GM13976 (cell line): ENCODE measurements at places on chromosomes 1 and 21.
A peak's percentile ranks its signal among the peaks of the same experiment; 100 is the strongest.

DNA sequence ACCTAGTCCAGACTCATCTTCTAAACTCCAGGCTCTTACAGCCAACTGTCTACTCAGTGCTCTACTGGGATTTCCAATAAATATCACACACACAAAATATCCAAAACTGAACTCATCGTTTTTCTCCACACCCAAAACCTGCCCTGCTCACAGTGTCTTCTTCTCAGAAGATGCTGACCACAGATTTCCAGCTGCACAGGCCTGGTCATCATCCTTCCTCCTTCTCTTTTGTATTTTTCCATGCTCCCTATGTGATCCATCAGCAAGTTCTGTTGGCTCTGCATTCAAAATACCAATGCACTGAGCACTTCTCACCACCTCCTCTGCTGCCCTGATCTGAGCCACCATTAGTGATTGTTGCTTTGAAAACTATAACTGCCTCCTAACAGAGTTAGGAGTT lies 159.5 kb upstream of the KAZN start:
- no peak for DNase-seq

DNA sequence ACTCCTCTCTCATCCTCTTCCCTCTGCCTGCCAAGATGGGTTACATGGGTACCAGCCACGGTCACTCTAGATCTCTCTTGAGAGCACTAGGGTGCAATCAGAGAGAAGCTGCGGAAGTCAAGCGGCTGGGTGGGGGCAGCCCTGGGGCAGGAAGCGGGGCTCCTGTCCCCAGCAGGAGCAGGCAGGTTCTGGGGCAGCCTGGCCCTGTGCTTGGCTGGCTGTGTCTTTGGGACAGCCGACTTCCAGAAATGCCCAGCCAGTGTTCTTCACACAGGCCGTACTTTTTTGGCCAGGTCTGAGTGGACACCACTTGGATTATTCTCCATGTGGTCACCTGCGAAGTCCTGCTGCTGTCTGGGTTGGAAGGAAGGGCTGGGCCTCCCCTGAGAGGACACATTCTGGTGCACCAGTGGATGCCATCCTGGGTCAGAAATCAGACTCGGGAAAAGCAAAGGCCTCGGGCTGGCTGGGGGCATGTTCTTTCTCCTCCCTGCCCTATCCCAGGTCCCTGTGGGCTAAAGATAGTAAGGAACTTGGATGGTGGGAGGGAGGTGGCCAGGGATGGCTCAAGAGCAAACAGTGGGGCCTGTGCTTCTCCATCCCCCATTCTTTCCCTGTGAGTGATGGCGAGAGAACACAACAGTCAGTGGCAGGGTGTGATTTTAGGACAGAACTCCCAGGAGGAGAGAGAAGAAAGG lies 93.7 kb downstream of the ITPKB start:
- DNase-seq: no peak

DNA sequence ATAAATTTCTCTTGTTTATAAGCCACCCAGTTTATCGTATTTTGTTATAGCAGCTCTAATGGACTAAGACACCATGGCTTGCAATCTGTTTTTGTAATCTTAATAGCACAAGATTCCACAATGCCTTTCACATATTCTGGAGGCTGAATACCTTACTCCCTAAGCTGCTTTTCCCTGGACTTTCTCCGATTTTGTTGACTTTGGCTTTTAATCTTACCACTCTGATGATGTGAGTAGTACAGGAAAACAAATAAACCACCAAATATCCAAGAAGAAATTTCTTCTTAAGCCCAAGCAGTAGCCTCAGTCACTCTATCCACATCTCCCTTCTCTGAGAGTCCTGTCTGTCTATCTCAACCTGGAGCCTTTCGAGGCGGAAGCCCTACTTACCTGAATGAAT lies 838.6 kb downstream of the LTN1 start:
- no peak for DNase-seq

- peak; percentile 46 for DNase-seq
These were observed 19.3 kb downstream of the AHCYL1 start for GRCh38 chr1:110003747-110004428.

GRCh38 chr1:150173141-150173585 lies 23.4 kb downstream of the PLEKHO1 start:
- no peak for DNase-seq

- no peak for DNase-seq
These were observed 5.7 kb downstream of the GRHL3 start for GRCh38 chr1:24324903-24325302.

DNA sequence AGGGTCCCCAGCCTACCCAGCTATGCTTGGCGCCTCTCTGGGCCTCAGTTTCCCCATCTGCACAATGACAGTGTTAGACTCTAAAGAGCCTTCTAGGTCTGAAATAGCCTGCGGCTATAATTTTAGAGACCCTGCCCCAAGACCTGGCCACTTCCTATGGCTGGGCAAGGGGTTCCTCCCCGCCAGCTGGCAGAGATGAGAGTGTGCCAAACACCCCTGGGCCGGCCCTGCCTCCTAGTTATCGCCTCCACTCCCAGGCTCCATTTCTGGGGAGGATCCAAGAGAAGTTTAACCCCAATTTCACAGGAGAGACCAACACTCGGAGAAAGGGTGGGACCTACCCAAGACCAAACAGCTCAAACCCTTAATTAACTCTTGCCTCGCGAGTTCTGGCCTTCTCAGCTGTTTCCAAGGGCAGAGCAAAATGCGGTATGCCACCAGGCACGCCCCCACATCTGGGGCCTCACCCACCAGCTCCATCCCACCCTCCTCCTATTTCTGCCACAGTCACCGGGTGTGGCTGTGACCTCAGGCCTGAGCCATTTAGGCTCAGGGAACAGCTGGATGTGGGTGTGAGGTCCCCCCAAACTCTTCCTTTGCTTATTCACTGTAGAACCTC lies 35.7 kb downstream of the TTC39A start:
- no peak for DNase-seq

- no peak for DNase-seq
These were observed 69.3 kb downstream of the PLXNA2 start for GRCh38 chr1:208174731-208175507.

GRCh38 chr21:38984568-38984967 lies 178.8 kb downstream of the ETS2 start:
- DNase-seq: no peak

DNA sequence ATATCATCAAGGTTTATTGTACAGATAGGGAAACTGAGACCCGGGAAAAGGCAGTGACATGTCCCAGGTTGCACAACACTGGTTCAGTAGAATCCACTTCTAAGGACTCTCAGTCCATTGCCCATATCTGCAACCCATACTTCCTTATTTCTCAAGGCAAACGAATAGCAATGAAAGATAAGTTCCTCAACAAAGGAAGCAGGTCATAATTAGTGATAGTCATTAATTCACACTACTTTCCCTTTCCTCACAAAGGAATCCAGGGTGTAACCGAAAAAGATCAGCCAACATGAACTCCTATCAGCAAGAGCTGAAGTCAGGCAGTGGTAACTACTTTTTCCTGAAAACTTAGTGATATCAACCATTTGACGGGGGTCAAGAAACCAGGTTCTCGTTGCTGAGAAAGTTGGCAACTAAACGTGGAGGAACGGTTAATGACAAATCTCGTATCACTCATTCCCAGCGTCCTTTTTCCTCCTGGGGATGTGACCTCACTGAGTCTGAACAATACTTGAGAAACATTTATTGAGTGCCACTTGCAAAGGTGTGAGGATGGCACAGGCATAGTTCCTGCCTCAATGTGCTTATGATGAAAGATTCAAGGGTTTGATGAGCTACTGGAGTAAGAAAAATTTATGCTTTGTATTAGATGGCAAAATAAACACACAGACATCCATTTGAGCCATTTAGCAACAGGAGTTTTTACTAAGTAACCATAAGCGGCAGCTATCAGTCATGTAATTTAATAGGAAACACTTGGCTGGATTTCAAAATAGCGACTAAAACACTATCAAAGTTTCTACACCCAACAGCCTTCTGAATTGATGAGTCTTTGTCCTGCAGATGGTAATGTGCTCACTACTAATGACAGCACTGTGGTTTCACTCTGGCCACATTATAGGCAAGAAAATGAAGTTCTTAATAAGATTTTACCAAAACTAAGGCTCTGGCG lies 82.3 kb downstream of the PLPP3 start:
- no peak for DNase-seq

GRCh38 chr1:219794085-219794743 lies 134.1 kb downstream of the SLC30A10 start:
- no peak for DNase-seq

GRCh38 chr21:42840411-42841155 lies 38.8 kb downstream of the WDR4 start:
- DNase-seq: no peak

GRCh38 chr1:203916756-203917155 lies 55.4 kb downstream of the SNRPE start:
- DNase-seq: no peak

DNA sequence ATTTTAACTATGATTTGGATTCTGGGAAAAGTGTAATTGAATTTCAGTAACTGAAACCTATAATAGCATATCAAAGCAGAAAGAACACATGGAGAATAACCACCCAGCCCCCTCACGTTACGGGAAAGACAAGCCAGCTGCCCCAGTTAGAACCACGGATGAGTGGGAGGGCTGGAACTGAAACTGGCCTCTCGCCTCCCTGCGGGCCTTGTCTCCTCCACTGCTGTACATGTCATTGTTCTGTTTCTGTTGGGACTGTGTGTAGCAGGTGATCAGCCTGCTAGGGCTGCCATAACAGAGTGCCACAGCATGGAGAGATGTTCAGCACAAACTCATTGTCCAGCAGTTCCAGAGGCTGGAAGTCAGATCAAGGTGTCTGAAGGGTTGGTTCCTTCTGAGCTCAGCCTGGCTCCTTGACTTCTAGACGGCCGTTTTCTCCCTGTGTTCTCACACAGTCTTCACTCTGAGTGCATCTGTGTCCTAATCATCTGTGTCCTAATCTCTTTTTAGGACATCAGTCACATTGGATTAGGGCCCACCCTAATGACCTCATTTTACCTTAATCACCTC lies 52.4 kb downstream of the MAP3K21 start:
- DNase-seq: peak; percentile 30
